ENCODE measurements at places on chromosomes 3 and 15.

- DNase-seq = no peak
These were observed 309.4 kb upstream of the STT3B start for GRCh38 chr3:31223278-31223677.

DNA sequence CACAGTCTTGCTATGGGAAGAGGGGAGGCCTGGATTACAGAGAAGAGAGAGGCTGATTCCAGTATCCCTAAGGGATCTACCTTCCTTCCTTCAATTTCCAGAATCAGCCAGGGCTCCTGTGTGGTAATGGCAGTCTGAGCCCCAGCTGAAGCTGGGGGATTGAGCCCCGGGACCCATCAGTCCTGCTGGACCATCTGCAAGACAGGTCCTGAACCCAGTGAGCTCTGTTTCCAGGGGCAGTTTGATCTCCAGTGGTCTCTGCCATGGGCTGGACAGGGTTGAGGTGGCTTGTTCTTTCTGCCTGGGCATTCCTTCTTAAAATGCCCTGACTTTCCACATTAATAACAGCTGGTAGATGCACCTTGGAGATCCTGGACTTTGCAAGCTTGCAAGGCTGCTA lies 685.2 kb downstream of the TBL1XR1 start:
- DNase-seq = no peak

- no peak for DNase-seq
These were observed 127.0 kb upstream of the CNTN6 start for GRCh38 chr3:965826-966225.

DNA sequence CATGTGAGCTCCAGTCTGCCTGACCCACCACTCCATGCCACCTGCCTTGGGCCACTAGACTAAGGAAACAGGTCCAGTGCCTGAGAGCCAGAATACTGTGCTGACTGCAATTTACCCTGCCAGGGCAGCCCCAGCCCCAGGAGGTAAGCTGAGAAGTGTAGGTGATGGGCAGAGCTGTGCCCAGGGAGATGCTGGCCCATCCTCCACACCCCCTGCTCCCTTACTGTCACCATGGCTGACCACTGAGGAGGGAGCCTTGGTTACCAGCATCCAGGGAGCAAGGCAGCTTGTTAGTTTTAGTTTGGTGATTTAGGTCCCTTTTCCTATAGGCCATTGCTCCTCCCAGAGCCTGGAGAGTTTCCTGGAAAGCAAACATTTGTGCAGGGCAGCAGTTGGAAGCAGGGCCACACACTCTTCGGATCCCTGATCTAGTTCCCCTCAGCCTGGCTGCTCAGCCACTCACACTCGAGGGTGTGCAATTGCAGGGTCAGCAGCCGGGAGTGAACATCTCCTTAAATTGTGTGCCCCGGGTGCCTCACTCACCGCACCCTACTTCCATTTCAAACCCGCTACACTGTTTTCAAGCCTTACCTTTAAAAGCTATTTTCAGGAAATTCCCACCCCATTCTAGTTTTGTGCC lies 2.0 kb downstream of the GALNT15 start:
- DNase-seq = no peak

- no peak for DNase-seq
These were observed 6.2 kb downstream of the PPARG start for GRCh38 chr3:12294885-12295580.

GRCh38 chr3:130838898-130839600 lies 54.8 kb upstream of the ATP2C1 start:
- no peak for DNase-seq

DNA sequence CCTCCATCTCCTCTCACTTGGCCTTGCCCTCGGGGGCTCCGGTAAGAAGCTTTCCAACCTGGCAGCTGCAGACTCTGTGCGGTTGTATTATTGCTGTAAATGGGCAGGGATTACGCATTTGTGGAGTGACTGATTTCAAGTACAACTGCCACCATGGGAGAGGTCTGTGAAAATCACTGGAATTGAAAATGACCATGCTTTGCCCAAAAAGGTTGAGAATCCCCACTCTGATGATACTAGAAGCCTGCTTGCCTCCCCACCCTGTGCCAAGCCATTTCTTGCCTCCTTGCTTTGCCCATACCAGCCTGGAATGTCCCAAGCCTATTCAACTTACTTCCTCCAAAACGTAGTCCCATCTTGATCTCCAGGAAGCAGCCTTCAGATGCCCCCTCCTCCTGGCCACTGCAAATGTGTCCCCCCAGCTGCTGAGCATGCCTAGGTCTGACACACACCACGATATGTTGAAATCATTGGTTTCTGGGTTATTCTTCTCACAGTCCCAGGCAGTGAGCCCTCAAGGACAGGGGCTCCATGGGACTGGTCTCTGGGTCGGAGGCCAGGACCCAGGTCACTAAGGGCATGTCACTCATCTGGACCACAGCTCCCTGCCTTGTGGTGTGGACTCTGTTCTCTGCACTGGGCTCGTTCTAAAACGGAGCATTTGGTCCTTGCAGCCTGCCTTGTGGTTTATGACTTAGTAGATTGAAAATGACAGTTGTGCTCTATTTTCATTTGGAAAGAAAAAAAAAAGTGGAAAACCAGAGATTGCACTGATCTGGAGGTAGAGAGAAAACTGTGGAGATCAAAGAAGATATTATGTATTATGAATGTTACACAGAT lies 42.9 kb downstream of the SMAD3 start:
- DNase-seq = no peak

- DNase-seq = no peak
These were observed 145.0 kb downstream of the LRRK1 start for GRCh38 chr15:101063891-101064794.

- no peak for DNase-seq
These were observed 25.1 kb downstream of the ETV5 start for GRCh38 chr3:186083746-186084145.

GRCh38 chr3:151156618-151157216 lies 46.3 kb downstream of the GPR171 start:
- DNase-seq = peak; percentile 50

- no peak for DNase-seq
These were observed 367.6 kb upstream of the PLSCR5 start for GRCh38 chr3:146972726-146973125.

DNA sequence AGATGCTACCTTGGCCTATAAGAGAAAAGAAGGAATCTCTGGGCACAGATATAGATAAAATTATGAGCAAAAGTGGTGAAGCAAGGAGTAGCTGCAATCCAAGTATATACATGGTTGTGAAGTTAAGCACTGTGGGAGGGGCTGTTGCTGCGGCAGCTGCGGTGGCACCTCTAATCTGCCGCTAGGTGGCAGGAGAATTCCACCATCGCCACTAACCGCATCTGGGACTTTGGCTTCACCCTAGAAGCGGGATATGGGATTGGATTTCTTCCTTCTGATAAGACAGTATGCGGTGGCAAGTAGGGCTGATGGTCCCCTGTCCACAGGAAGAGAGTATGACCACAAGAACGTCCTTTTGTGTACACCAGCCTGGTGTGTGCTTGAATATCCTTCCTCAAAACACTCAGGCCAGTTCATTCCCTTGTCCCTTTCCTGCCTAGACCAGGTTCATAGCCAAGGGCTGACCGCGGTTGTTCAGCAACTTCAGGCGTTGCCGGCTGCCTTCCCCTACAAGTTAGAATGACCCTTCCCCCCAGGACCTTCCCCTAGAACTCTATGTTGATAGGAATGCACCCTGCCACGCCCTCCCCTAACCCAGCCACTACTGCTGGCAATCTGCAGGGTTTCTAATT lies 5.1 kb downstream of the MAGEL2 start:
- DNase-seq = peak; percentile 7

GRCh38 chr3:72398781-72399180 lies 449.5 kb downstream of the SHQ1 start:
- no peak for DNase-seq

- no peak for DNase-seq
These were observed 35.1 kb upstream of the FRMD4B start for GRCh38 chr3:69420781-69421520.

DNA sequence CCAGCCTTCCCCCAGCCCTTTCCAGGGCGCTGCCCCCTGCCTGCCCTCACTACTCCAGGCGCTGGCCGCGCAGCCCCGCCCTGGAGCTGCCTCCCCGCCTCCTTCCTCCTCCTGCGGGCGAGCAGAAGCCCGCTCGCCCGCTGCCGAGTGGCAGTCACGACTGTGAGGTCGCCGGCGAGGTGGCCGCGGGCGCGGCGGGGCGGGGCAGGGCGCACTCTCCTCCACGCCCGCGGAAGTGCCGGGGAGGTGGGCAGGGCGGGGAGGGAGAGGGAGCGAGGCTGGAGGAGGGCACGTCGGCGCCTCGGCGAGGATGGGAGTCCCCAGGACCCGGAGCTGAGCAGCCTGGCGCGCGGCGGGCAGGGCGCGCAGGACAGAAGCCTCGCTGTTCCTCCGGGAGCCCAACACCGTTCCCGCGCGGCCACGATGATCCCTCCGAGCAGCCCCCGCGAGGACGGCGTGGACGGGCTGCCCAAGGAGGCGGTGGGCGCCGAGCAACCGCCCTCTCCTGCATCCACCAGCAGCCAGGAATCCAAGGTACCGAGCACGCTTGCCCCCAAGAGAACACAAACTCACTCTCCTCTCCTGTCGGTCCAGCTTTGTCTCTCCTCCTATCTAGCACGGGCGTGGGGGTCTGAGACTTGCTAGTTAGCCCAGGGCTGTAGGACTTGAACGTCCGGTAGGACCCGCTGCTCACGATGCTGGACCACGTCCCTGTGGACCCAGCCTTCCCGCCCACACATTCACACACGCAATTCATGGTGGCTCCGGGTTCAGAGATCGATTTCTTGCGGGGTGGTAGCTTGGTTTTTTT lies at the start of gene STAC:
STAC (plus strand) TSS at position 284 of the 811 bp plus-strand sequence; CDS start at position 424, 140 bp downstream.
- no peak for DNase-seq

- no peak for DNase-seq
These were observed 59.8 kb upstream of the AADACL2 start for GRCh38 chr3:151673974-151674373.

GRCh38 chr3:168645180-168645579 lies 549.5 kb upstream of the GOLIM4 start:
- DNase-seq = no peak

- DNase-seq = no peak
These were observed 45.3 kb downstream of the C2CD4A start for GRCh38 chr15:62112081-62112480.

GRCh38 chr15:90560229-90560776 lies 30.6 kb downstream of the CRTC3 start:
- DNase-seq = no peak

DNA sequence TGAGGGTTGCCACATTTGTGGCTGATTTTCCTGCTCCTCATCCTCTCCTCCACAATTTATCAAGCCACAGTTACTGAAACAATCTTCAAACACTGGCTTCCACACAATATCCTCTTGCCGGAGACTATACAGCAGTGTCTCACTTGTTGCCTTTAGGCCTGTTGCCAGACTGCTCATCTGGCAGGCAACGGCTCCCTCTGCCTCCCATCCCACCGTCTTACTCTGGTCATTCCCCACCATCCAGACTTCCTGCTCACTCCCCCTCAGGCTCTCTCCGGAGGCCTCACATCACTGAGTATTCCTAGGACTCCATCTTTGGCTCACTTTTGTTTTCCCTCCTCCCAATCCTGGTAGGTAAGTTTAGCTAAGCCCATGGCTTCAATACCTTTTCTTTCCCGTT lies 301.9 kb downstream of the IL20RB start:
- DNase-seq = no peak

- no peak for DNase-seq
These were observed 589 bp upstream of the MAPKBP1 start for GRCh38 chr15:41773729-41774061.

- no peak for DNase-seq
These were observed 998.6 kb downstream of the NAALADL2 start for GRCh38 chr3:175857666-175858270.

DNA sequence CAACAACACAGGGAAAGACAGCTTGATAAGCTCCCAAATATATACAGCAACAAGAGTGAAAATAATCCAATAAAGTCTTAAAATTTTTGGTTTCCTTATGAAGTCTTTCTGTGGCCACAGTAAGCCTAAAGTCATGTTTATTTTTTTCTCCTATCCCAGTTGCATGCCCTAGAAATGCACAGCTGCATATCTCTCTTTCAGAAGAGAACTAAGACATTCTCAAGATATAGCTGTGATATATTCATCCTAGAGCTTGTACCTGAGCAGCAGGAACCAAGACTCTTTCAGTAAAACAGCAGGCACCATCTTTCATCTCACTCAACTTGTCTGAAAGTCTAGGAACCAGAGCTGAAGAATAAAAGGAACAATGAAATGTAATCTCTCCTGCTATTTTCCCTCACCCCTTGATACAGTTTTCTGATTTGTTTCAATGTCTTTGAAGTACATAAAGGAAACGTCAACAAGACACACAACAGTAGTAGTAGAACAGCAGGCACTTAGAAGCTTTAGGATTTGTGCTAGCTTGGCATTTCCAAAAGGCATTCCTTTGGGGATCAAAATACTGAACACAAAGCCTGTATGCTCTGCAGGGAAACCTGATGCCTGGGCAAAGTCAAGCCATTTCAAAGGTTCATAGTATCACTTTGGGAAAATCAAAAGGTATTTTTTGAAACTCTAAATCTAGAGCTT lies 536.8 kb downstream of the PYDC2 start:
- DNase-seq = no peak

- no peak for DNase-seq
These were observed 216.8 kb downstream of the RPLP1 start for GRCh38 chr15:69669446-69669845.

- DNase-seq = peak; percentile 41
These were observed 54.5 kb downstream of the PSMD6 start for GRCh38 chr3:63968612-63969350.

DNA sequence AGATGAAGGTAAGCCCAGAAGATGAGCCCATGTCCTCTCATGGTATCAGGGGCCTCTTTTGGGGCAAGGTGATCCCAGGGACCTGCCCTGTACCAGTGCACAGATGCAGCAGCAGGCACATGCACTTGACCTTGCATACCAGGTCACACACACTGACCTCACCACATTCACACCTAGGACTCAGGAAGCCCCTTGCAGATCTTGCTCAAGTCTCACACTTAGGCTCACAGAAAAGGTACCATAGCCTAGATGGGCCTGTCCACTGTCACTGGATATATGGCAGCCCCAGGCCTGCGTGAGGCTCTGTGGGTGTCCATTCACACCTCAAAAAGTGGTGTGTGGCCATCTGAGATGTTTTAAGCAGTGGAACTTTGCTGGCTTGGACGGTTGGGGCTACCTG lies 58.7 kb downstream of the CACNA2D2 start:
- no peak for DNase-seq

- no peak for DNase-seq
These were observed 477.1 kb upstream of the KCNMB2 start for GRCh38 chr3:178059119-178059518.

GRCh38 chr3:15439476-15439875 lies 12.1 kb downstream of the EAF1 start:
- no peak for DNase-seq

DNA sequence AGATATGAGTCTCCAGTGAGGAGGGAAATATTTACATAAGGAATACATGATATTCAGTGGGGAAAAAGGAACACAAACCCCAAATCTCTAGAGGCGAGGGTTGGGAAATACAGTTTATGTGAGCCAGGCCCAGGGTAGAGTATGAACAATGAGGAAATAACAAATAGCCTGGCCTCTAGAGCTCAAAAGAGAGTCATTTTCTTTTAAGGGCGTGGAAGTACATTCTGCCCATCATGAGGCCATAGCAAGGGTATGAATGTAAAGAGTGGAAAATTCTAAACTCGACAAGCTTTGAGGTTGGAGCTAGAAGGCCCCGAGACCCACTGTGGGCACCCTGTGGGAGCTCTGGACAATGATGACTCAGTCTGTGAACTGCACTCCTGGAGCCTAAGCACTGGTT lies 27.8 kb upstream of the IGF2BP2 start:
- no peak for DNase-seq

- no peak for DNase-seq
These were observed 56.9 kb downstream of the CD200R1L start for GRCh38 chr3:112789787-112790186.

All from hematopoietic multipotent progenitor cell treated with erythropoietin and hydrocortisone succinate and interleukin-3 and kit ligand, for 17 days (in vitro differentiated cells).